ENCODE measurements at places on chromosomes 6 and 20.

GRCh38 chr6:100344761-100345160 lies 120.0 kb downstream of the SIM1 start:
- DNase-seq: no peak

- DNase-seq: no peak
These were observed 122.1 kb downstream of the UST start for GRCh38 chr6:148868901-148869300.

- DNase-seq: no peak
These were observed 118.1 kb downstream of the TRDN start for GRCh38 chr6:123518441-123519188.

DNA sequence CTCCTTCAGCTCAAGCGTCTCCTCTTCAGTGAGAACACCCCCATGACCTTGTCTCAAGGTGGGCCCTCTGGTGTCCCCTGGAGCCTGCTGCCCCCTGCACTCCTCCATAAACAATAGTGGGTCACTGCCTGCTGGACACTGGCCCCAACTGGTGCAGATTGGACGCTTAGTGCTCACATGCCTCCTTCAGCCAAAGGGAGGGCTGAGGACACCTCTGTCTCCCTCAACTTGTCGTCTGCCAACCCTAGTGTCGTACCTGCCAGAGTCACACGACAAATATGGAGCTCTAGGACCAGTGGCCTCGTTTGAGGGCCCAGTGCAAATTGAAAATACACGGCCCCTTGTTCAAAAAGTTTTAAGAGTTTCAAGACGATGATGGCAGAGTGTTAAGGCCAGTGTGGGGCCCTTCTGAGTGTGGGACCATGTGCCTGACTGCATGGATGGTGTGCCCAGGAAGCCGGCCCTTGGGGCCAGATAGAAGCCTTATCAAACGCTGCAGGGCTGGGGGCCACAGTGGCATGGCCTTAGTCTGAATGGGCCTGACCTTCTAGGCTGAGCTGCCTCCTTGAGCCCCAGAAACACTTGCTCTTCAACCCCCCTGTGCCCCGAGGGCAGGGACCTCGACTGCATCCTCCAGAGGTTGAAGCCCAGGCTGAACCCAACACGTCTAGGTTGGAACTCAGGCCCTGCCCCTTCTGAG lies 20.1 kb downstream of the APCDD1L start:
- DNase-seq: no peak

GRCh38 chr6:142246960-142247359 lies 54.8 kb upstream of the ADGRG6 start:
- no peak for DNase-seq

DNA sequence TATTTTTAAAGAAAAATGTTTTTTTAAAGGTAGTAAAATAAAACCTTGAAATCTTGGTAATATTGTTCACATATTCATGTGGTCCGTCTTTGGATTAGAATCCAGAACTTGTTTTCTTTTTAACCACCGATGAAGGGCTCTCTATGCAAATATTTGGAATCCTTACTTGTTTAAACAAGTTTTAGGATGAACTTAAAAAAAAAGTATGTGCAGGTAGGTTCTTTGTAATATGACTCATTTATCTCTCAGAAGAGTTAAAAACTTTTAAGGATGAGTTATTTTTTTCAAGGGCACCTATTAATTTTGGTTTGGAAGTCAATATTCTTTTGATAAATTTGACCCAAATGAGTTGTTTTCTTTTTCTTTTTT lies 8.9 kb downstream of the DSP start:
- DNase-seq: no peak

DNA sequence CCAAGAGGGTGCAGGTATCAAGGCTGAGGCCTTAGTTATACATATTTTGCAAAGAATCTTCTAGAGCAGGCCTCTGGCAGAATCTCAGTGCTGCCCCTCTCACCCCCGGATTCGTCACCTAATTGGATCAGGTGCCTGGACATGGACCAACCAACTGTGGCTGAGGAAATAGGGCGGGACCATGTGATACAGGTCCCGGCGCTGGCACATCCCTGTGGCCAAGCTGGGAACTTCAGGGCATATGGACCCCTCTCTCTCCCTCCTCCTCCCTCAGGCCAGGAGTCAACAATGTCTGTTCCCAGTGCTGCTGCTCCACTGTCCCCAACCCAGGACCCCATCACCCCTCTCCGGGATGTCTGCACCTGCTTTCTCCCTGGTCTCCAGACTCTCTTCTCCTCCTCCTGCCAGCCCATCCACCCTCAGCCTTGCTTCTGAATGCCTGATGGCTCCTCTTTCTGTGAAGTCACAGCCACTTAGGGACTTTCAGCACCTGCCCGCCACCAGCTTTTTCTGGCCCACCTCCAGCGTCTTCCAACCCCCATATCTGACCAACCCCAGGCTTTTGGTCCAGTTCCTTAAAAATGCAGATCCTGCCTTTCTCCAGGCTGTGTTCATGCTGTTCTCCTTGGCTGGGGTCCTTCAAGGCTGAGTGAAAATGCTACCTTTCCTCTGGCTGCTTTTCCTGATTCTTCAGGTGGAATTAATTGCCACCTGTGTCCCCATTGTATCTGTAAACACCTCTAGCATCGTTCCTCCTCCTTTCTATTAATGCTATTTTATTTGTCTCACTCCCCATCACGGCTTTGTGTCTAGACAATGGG lies 19.0 kb upstream of the MLN start:
- no peak for DNase-seq

- peak; percentile 12 for DNase-seq
These were observed 17.1 kb upstream of the BEND3 start for GRCh38 chr6:107132330-107132954.

GRCh38 chr6:81562169-81562568 lies 190.3 kb downstream of the TENT5A start:
- no peak for DNase-seq

- DNase-seq: no peak
These were observed 70.2 kb downstream of the CDH4 start for GRCh38 chr20:61322151-61322865.

DNA sequence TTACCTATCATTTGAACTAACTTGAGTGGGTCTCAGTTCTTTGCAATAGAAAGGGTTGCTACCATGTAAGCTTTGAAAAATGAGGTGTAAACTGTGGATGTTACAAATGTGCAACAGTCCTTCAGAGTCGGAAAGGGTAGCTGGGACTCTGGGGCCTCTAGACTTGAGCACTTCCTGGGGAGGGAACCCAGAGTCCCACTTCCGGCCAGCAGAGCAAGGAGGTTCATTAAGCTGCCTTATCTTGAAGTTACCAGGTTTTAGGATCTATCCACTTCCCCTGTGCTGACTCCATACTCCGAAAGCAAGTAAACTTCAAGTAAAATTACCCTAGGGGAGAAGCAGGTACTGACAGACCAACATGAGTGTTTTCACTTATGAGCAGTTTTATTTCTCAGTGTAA lies 9.4 kb downstream of the TRIM10 start:
- no peak for DNase-seq

DNA sequence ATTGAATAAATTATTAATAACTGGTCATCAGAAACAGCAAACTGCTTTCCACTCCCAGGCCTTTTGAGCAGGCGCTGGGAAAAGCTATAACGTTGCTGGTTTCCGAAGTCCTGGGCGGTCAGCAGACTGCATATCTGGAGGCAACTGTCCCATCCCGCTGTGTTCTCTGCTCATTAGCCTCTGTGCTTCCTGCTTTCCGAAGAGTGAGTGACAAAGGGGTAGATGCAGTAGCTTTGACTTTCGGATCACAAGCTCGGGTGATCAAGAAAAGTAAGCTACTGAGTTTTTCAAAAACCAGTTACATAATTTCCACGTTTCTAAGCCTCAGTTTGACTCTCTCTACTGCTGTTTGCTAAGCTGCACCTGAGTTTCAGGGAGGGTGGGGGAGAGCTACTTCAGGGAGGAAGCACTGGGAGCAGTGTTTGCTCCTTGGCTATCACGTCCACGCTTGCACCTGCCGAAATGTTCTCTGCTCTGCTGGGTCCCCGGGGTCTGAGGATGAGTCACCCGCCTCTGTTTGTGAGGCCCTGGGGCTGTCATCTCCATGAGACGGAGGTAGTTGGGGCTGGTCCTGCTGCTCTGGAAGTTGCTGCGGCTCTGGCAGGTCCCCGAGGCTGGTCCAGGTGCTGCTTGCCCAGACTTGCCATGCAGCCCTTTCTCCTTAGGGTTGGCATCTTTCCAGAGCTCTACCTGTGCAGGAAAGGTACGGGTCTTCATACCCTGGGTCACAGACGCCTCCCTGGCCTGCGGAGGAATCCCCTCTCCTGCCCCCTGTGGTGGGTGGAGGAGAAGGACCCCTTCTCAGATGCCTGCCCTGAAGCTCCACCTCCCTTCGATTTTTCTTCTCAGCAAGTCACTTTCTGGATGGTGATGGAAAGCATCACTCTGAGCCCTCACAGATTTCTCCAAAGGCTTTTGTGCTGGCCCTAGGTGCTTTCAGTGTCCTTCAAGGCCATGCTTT lies 220.0 kb downstream of the QKI start:
- DNase-seq: no peak

DNA sequence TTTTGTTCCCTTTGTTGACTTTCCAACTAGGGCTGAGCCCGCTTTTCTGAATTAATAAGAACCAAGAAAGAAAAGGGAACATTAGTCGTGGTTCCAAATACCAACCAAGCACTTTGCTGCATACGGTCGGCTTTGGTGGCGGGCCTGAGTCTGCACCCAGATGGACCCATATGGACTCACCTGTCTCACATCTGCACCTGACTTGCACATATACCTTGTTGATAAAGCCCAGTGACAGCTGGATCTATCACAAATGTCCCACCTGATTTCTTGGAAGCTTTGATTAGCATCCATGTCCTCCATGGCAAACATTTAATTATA lies 39.0 kb downstream of the TPD52L1 start:
- no peak for DNase-seq

GRCh38 chr20:23161968-23162696 lies 76.0 kb upstream of the CD93 start:
- peak; percentile 78 for DNase-seq

DNA sequence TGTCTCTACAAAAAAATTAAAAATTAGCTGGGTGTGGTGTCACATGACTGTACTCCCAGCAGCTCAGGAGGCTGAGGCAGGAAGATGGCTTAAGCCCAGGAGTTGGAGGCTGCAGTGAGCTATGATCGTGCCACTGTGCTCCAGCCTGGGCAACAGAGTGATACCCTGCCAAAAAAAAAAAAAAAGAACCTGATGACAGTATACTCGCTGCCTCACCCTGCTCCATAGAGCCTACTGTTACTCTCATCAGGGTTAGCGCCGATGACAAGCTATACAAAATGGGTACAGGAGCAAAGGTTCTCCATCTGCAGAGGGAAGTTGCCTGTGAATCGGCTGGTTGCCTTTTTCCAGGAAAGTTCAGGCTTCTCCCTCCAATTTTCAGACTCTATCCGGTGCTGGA lies 53.4 kb downstream of the GMPR start:
- no peak for DNase-seq

DNA sequence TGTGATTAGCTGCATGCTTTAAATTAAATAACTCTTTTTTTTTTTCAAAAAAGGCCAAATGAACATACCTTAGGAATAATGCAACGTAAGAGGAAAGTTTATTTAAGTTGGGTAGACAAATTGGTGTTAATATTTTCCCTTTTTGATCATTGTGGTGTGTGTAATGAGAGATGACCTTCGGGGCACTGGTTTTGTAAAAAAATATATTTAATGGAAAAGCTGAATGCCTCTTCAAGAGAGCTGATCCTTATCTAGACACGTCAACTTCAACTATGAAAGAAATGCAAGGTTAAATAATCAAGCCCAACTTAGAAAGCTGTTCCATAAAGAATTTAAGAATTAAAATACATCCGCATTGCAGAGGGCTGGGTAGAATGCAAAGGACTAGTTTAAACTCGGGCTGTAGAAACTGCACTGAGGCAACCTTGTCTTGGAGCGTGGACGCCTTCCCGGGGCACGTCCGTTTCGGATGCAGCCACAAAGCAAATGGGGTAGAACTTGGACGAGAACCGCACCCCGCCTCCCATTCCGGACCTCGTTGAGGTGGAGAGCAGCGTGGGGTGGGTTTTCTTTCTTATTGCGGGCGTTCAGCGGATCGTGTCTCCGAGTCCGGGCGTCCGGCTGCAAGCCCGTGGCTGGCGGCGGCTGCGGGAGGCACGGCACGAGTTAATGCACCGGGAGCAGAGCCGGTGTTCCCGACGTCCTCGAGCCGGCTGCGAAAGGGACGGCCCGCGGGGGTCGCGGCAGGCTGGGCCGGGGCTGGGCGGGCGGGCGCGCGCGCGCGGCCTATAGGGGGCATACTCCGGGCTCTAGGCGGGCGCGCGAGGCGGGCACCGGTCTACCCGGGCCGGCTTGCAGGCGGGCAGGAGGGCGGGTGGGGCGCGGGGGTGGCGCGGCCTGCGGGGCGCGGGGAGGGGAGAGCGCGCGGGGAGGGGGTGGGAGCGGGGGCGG lies 1.9 kb downstream of the JARID2 start:
- DNase-seq: peak; percentile 53

DNA sequence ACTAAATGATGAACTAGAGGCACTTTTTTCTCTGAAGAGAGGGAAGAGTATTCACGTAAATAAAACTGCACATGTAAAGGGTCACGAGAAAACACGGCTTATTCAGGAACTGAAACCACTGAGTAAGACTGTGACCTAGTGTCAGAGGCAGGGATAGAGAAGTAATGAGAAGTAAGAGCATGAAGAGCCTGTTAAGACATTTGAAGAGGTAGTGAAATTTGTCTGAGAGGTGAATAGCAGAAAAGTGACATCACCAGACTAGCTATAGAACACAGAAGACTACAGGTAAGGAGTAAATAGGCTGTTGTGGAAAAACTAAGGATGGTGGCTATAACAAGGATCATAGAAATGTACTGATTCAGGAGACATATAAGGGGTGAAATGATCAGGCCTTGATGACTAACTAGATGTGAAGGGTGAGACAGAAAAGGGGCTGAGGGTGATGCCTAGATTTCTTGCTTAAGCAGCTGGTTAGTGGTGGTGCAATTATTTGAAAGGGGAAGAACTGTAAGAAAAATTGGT lies 76.8 kb downstream of the REV3L start:
- peak; percentile 78 for DNase-seq

DNA sequence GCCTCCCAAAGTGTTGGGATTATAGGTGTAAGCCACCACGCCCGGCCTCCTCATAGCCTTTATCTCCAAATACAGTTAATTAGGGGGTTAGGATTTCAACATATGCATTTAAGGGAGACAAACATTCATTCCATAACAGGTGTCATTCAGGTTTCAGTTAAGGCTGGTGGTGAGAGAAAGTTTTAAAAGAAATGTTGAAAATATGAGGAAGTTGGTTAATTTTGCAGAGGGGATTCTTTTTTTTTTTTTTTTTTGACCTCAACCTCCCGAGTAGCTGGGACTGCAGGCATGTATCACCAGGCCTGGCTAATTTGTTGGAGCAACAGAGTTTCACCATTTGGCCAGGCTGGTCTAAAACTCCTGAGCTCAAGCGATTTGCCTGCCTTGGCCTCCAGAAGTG lies 12.5 kb upstream of the EBF4 start:
- DNase-seq: no peak

- DNase-seq: no peak
These were observed 117.5 kb upstream of the ID4 start for GRCh38 chr6:19719691-19720128.

DNA sequence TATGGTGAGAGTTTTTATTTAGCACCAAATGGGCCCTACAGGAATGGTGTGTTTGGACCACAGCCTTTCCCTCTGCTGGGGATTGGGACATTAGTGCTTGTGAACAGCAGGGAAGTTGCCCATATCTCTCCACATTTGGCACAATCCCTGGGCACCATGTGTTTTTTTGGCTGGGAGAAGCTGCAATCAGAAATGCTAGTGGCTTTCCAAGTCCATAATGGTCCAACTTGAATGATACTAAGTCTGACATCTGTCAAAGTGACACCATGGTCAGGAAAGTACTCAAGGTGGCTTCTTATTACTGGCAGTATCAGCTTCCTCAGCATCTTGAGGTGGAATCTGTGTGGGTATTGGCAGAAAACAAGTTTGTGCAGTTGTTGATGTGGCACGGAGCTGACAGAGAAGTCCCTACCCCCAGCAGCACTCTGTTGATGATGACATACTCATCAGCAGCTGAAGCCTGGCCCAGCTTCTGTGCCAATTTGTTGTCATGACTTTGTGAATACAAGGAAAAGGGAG lies 53.0 kb downstream of the SASH1 start:
- DNase-seq: no peak

All from suppressor macrophage (primary cell).